Omental fat pad (tissue), 4 donors: ENCODE measurements at places on chromosomes 12 and 14.

- DNase-seq: no peak
Measured at GRCh38 chr12:46855760-46856159, 30.0 kb upstream of the SLC38A4 start.

GRCh38 chr12:55060470-55060869 lies 40.7 kb downstream of the NEUROD4 start:
- no peak for DNase-seq

DNA sequence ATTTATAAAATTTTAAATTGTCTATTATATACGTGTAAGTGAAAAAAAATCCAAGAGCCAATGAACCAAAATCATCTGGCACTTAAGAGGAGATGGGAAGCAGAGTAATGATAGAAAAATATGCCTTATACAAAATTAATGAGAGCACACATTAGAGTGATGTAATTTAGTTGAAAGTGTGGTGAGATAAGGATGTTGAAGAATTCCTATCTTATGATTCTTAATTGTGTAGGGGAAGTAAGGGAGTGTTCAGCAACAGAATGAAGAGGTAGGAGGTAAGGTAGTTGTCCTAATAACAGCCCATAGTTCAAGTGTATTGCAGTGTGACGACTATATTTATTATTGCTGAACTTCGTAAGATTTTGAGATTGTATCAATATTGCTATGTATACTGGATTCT lies 843.4 kb upstream of the FLRT2 start:
- no peak for DNase-seq

DNA sequence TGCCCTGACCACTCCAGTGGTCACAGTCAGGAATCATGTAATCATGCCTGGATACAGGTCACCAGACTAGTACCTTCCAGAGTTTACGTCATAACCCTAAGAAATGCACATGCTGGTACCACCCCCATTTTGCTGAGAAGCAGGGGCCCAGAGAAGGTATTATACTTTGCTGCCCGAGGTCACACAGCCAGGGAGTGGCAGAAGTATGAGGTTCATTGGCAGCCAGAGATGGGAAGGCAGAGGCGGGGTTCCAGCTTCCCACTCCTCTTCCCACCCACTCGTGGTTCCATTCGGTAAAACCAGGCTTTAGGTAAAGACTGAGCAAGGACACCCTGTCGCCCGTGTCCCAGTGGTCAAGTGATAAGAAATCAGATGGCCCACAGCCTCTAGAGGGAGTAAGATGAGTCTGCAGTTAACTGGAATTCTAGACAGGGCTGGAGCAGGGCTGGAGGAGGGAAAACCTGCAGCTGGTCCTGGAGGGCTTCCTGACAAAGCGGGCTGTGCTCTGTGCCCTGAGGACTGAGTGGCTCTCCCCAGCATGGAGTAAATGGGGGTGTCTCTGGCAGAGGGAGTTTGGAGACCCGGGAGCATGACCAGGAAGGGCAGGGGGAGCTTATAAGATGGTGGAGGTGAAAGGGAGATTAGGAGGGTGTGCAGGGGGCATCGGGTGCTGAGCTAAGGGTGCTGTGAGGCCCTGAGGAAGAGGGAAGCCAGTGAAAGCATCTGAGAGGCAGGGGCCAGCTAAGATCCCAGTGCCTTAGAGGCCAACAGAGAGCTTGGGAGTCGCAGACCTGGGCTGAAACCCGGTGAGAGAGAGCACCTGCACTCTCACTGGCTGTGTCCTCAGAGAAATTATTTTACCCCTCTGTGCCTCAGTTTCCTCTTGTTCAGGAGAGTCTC lies 5.7 kb downstream of the FAM222A start:
- DNase-seq: no peak

GRCh38 chr12:112945515-112945914 lies 7.2 kb downstream of the OAS3 start:
- no peak for DNase-seq

- DNase-seq: no peak
Measured at GRCh38 chr12:102459314-102459713, 21.0 kb downstream of the IGF1 start.

DNA sequence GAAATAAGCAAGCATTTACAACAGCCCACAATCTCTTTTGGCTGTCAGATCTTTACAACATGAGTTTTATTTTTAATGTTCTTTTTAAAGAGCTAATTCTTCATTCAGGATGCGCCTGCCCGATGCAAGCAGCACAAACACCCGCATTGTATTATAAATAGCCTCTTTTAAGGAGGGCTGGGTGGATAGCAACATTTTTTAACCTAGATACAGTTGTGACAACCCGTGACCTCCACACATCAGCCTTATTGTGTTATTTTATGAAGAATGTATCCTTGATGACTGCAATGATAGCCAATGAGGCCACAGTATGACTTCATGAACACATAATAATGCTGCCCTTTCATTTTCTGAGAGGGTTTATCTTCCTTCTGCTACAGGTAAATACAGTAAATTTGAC lies 173.7 kb downstream of the FOXN3 start:
- DNase-seq: no peak

DNA sequence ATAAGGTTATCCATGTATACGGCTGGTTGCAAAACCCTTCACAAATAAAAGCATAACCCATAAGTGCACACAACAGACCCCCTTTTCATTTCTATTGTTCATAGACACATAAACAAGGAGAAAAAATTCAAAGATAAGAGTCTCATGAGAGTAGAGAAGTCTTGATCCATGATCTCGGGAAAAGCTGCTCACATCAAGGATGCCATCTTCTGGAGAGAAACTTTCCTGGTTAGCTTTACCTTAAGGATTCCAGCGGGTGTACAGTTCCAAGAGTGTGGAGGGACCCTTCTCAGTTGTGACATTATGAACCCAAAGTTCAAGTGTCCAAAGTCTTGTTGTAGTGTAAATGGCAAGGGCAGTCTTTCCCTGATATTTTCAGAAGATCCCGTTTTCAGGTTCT lies 144.5 kb downstream of the LLPH start:
- DNase-seq: no peak

GRCh38 chr12:103494734-103495468 lies 867 bp downstream of the C12orf42 start:
- no peak for DNase-seq

GRCh38 chr12:100963381-100963780 lies 168.8 kb downstream of the ANO4 start:
- DNase-seq: no peak

DNA sequence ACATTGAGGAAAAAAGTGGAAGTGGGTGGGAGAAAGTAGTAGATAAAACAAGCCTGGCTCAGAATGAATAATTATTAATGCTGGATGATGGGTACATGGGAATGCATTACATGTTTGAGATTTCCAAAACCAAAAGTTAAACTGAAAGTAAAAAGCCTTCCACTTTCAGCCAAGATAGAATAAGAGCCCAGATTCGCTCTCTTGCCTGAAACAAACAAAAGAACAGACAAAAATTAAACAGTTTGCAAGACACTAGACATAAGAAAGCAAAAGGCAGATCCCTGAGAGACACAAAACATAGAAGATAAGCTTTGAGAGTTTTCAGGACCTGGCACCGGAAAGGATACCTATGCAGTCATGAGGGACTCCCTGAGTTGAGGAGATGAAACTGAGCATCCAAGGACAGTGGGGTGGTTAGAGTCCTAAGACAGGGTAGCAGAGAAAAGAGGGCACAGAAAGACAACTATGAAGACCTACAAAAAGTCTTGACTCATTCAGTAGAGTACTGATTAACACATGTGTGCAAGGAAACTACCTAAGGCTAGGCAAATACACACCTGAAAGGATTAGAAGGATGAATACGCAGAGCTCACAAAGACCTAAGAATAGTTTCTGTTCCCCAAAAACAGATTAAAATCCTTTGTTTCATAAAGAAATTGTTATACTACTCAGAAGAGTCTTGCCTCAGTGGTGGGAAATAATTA lies 54.1 kb downstream of the CEP83 start:
- DNase-seq: no peak

DNA sequence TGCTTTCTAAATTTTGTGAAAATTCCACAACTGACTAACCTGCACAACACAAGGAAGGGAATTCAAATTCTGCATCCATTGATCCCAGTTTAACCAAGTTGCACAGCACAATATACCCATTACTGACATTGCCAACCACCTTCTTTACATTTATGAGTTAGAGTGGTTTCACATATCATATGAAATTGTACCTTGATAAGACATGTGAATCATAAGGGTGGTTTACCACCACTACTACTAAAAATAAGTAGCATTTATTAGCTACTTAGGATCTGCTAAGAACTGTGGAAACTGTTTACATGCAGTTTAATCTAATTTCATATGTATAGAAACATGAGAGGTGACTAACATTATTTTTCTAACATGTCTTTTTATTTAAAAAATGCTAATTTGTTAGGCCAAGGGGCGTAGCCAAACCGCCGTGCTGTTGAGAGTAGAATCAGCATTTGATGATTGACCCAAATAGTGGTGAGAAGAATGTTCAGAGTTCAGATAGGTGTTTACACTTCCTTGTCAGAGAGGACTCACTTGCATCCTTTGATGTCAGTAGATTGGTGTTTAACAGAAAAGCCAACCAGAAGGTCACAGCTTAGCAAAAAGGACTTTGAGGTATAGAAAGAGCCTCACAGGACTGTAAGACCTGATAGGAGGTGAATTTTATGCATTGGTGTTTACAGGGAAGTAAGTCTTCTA lies 56.2 kb downstream of the LRFN5 start:
- no peak for DNase-seq

GRCh38 chr14:106877517-106877916 lies 1351.1 kb downstream of the TMEM121 start:
- no peak for DNase-seq

DNA sequence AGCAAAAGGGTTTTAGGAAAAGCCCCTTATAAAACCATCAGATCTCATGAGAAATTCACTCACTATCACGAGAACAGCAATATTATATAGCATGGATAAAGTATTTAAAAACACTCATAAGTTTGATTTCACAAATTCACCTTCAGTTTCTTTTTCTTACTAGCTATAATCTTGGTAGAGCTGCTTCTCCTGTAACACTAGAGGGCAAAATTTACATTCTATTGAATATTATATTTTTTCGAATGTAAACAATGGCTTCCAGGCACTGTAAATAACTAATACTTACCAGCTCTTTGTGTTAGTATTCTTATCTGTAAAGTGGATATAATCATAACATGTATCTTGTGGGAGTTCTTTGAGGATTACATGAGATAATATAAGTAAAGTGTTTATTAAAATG lies 259.6 kb downstream of the CCER1 start:
- no peak for DNase-seq

- DNase-seq: no peak
Measured at GRCh38 chr12:25249931-25250738, 594 bp downstream of the KRAS start.

GRCh38 chr12:98354520-98355035 lies 160.8 kb upstream of the TMPO start:
- no peak for DNase-seq

GRCh38 chr12:125249932-125250331 lies 184.7 kb downstream of the AACS start:
- no peak for DNase-seq

GRCh38 chr12:76621582-76622024 lies 62.0 kb upstream of the OSBPL8 start:
- DNase-seq: peak; percentile 58

DNA sequence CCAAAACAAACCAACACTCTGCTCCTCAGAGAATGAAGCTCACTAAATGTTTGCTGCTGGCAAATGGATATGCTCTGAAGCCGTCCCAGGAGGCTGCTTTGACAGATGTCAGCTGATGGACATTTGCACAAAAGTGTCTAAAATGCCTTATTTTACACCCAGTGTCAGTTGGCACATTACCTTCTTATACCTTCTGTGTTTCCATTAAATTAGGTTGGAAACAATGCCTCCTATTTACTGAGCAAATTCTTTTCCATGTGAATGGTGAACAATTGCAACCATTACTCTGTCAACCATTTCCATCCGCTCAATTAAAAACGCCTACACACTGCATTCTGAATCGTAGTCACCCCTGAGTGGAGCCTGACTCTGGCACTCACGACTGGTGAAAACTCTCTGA lies 1679.9 kb upstream of the FLRT2 start:
- no peak for DNase-seq

- DNase-seq: no peak
Measured at GRCh38 chr12:75764091-75764841, 252.9 kb upstream of the KRR1 start.

GRCh38 chr12:111322336-111323250 lies 46.3 kb downstream of the PHETA1 start:
- no peak for DNase-seq

- no peak for DNase-seq
Measured at GRCh38 chr14:65703996-65704395, 291.5 kb downstream of the FUT8 start.

DNA sequence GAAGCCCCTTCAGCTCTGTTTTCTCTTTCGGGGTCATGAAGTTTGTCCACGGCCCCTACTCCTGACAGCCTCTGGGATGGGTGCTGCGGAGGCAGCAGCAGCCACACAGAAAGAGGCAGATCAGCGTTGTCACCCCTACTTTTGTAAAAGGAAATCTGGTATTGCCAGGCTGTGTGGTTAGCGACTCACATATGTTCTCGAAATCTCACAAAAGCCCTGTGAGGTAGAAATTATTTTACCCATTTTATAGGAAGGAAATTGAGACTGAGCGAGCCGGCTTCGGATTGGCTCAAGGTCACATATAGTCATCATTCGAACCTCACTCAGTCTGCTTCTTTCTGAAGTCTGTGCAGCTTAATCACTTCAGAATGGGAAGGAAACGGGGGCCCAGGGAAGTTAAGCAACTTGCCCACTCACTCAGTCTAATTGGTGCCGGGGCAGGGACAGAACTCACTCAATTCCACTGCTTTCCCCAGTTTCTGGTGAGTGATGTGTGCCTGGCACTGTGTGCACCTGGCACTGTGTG lies 1.1 kb upstream of the CKAP4 start:
- no peak for DNase-seq

DNA sequence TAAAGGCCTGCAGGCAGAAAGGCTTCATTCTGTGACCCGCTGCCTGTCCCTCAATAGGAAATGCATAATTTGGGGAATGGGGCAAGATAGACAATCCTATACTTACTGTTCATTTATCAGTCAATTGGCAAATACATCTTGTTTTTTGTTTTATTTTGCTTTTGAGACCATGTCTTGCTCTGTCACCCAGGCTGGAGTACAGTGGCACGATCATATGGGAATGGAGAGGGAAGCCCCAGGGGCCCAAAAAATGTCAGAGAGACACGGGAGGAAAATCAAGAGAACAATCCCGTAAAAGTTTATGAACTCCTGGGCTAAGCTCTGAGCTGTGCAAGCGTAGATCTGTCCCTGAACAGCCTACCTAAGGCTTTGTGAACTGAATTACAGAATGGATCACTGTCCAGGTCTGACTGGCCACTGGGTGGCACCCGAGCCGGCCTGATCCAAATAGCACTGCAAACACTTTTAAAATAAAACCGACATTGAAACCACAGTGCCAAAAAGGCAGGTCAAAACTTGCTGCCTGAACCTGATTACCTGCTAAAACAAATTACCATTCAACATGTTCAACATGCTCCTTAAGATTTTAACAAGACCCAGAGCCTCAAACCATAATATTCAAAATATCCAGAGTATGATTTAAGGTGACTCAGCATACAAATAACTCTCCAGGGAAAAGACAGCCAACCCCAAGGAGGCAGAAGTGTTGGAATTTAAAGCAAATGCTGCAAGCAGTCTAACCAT lies 11.8 kb downstream of the COPS7A start:
- peak; percentile 29 for DNase-seq

GRCh38 chr14:29227631-29228030 lies 461.0 kb downstream of the FOXG1 start:
- DNase-seq: no peak
